H1 (cell line): ENCODE measurements at places on chromosomes 7 and 10. TPM values are rescaled to one million over a fixed set of nuclear protein-coding genes. Genes with fewer than 3 reads are reported as not detected.

The SEMA3A gene
- 42.3 and 45.9 TPM in 2 replicates for total RNA-seq

The PARP12 gene
- total RNA-seq: 9.0 and 10.6 TPM in 2 replicates

The GRM8 gene
- 2.8 and 3.7 TPM in 2 replicates for total RNA-seq

The MYPN gene
- not detected in 2 replicates for total RNA-seq

The GATAD1 gene
- total RNA-seq: 31.6 and 34.7 TPM in 2 replicates

The FOXP2 gene
- total RNA-seq: 0.10 and 0.43 TPM in 2 replicates

The SSC4D gene
- 10.8 and 11.8 TPM in 2 replicates for total RNA-seq

DNA sequence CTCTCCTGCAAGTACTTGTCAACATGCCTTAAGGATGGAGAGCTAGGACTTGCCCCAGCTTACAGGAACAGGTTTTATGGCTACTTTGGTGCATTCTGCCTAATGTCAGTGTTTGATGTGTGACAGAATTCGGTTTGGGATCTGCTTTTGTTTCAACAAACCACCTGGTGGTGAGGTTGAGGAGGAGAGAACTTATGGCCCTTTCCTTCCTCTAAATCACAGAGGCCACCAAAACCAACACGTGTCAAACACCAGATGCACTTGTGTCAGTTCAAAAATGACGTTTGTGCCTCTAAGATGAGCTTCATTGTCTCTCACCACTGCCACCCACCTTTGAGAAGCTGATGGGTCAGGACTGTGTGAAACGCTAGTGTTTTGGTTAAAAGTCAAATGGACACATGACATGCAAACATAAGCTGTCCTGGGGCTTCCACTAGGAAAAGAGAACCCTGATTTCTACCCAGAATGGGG, 83.9 kb downstream of the OSBPL3 start:
- H3K36me3 ChIP-seq: no peaks in the 10 kb centered on the region
- no peaks in the 10 kb centered on the region for H3K27me3 ChIP-seq
- no peak for DNase-seq

DNA sequence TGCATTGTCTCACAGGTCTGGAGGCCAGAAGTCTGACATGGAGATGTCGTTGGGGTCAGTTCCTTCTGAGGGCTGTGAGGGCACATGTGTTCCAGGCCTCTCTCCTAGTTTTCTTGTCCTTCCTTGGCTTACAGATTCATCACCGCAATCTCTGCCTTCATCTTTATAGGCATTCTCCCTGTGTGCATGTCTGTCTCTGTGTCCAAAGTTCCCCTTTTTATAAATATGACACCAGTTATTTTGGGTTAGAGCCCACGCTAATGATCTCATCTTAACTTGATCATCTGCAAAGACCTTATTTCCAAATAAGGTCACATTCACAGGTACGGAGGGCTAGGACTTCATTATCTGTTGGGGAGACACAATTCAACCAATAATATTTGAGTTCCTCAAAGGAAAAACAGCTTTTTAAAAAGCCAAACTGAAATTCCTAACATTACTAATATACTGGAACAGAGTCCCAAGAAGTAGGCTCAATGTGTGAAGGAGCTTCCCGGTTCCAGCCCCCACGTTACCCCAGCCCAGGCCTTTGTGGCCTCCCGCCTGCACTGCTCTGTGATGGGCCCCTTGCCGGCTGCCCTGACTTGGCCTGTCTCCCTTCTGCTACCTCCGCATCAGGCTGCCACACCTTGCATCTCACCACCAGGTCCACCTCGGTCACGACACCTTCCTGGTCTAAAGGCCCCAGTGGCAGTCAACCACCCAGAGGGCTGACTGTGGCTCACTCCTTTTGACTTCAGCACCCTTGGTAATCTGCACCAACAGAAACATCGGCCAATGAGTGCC, 142.7 kb downstream of the KCNMA1 start:
- H3K4me3 ChIP-seq: no peak overlapping the region
- H3K27ac ChIP-seq: no peak overlapping the region
- peaks cover 4% of the 10 kb centered on the region for H3K4me1 ChIP-seq
- H3K27me3 ChIP-seq: no peaks in the 10 kb centered on the region
- no peak for DNase-seq
- H3K36me3 ChIP-seq: no peaks in the 10 kb centered on the region

DNA sequence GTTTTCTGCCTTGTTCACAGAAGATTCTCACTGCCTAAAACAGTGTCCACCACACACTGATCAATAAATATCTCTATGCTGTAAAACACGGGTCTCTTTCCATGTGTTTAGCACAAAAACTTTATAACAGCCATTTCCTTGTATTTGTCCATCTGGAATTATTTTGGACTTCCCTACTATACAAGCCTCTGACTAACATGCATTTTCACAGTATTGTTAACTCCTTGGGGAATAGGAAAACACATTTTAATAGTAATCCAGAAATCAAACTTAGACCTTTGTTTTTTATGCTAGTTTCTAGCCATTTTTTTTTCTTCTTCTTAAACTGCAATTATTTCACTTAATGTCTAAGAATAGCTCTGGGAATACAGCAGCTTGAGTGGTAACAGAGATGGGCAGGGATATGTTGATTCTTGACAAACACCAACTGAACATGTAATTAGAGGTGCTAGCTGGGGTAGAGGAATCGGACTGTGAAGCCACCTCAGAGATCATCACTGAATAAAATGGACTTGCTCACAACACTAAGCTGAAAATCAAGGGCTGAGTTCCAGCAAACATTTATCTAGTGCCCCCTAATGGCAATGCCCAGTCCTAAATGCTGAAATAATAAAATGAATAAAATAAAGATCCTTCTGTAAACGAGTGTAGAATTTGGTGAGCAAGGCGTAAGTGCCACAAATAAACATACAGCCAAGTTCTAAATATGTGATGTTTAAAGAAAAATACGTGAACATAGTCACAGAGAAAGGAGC, 593.1 kb downstream of the SORCS1 start:
- H3K36me3 ChIP-seq: no peaks in the 10 kb centered on the region
- no peaks in the 10 kb centered on the region for H3K4me1 ChIP-seq
- no peaks in the 10 kb centered on the region for H3K27me3 ChIP-seq
- no peak for DNase-seq
- H3K4me3 ChIP-seq: no peak overlapping the region

- H3K4me1 ChIP-seq: no peaks in the 10 kb centered on the region
- H3K27me3 ChIP-seq: no peaks in the 10 kb centered on the region
- H3K36me3 ChIP-seq: no peaks in the 10 kb centered on the region
- no peak overlapping the region for H3K4me3 ChIP-seq
- no peak for DNase-seq
- no peak overlapping the region for H3K27ac ChIP-seq
Measured at GRCh38 chr7:99772565-99772964, 11.4 kb downstream of the CYP3A4 start.

GRCh38 chr7:50684011-50684712, 98.5 kb downstream of the GRB10 start:
- H3K27ac ChIP-seq: no peak overlapping the region
- DNase-seq: no peak
- no peaks in the 10 kb centered on the region for H3K27me3 ChIP-seq
- no peaks in the 10 kb centered on the region for H3K4me1 ChIP-seq
- no peak overlapping the region for H3K4me3 ChIP-seq

DNA sequence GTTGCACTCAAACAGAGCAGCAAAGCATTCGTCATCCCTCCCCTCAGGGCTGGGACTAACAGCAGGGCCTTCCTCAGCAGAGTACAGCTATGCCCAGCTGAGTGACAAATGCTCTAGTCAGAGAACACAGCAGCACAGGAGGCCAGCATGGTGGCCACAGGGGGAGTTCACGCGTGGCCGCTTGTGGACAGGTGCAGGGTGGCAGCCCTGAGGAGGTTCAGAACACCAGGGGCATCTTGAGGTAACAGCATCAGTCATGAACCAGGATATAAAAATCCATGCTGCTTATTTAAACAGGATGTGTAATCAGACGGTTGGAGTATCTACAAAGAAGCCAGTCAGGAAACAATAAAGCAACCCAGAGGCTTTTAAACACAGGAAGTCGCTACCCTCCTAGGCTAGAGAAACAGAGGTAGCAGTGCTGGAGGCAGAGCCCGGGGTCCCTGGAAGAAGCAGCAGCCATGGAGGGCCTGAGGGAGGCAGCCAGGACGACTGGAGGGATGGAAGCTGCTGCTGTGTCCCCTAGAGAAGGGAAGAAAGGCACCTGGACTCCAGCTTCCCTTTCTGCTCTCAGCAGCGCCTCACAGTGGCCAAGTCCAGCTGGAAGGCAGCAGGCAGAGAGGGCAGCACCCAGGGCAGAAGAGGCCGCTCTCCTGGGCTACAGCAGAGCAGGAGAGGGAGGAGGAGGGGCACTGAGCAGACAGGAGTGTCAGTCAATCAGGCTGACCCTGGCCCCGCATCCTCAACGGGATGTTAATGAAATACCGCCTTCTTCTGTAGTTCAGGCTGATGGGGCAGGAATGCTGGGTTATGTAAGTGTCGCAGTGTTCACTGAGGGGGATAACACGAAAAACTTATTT, 70.8 kb upstream of the UCN3 start:
- no peak overlapping the region for H3K27ac ChIP-seq
- H3K36me3 ChIP-seq: no peaks in the 10 kb centered on the region
- H3K4me1 ChIP-seq: no peaks in the 10 kb centered on the region
- DNase-seq: peak; percentile 85
- H3K27me3 ChIP-seq: no peaks in the 10 kb centered on the region

DNA sequence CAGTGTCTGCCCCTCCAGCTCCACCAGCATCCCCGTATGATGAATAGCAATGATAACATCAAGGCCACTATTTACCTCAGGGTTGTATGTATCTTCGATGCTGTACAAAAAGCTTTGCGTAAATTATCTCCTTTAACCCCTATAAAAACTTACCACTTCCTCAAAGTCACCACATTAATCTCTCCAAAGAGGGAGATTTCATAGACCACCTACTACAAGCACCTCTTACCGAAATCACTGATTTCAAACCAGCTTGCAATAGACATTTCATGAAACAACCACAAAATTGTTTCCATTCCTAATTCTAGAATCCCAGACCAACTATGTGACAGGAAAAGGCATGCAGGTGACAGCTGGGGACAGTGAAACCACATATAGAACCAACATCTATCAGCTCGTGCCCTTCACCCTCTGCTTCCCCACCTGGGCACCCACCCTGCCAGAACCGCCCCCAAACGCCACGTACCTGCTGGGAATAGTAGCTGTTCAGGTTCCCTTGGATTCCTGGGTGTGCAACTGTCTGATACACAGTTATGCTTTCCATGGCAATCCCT, 20.1 kb upstream of the MMP21 start:
- DNase-seq: no peak
- H3K4me1 ChIP-seq: no peaks in the 10 kb centered on the region
- no peaks in the 10 kb centered on the region for H3K27me3 ChIP-seq
- H3K27ac ChIP-seq: no peak overlapping the region
- H3K36me3 ChIP-seq: peaks cover 12% of the 10 kb centered on the region

- no peaks in the 10 kb centered on the region for H3K36me3 ChIP-seq
- DNase-seq: no peak
- no peaks in the 10 kb centered on the region for H3K27me3 ChIP-seq
Measured at GRCh38 chr10:125062914-125063230, 97.5 kb downstream of the CTBP2 start.

- no peaks in the 10 kb centered on the region for H3K27me3 ChIP-seq
- DNase-seq: no peak
- no peaks in the 10 kb centered on the region; the same call in 1 of the 2 replicates for H3K4me1 ChIP-seq
- H3K4me3 ChIP-seq: no peak overlapping the region
- H3K36me3 ChIP-seq: no peaks in the 10 kb centered on the region
Measured at GRCh38 chr10:29921071-29921446, 138.3 kb downstream of the JCAD start.

DNA sequence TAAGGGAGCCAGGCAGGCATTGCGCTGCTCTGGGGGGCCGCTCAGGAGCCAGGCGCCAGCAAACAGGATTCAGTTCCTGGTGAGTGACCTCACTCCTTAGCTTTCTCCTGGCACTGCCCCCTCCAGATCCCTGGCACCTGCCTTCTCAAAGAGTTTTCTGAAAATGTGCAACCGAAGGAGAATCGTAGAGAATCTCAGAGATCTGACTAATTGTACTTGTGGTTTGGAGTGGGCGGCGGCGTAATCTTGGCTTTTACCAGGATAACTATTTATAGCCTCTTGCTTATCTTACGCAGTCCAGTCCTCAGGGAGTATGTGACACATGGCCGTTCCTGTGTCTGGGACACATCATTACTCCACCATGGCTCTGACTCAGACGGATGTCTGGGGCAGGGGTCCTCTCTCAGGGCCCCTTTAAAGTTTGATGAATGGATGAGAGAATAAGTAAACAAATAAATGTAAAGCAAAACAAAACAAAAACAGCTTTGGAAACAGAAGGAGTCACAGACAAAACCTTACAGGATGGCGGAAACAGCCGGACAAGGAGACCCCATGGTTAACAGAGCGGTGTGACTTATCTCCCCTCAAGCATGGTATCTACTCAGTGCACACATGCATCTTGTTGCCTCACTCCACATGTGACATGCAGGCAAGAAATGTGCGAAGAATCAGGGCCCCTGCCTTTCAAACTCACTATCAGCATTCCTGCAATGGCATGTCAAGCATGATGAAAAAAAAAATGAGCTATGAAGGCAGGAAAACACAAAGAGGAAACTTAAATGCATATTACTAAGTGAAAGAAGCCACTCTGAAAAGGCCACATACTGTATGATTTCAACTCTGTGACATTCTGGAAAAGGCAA, 99.7 kb downstream of the TNS3 start:
- no peak for DNase-seq
- H3K4me3 ChIP-seq: no peak overlapping the region
- H3K36me3 ChIP-seq: no peaks in the 10 kb centered on the region
- H3K27me3 ChIP-seq: peaks cover 53% of the 10 kb centered on the region
- no peak overlapping the region for H3K27ac ChIP-seq

DNA sequence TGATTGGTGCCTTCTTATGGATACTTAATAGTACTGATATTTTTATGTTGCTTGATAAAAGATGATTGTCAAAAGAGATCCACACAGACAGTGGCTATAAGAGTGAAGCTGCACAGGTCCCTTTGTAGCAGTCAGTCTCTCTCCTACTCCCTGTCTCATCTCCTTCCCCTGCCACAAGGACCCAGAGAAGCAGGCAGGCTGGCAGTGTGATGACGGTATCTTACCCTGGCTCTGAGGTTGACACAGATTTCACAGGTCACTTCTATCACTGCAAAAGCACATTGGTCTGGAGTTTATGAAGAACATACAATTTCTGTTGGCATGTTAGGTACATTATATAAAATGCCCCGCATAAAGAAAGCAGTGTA, 64.4 kb upstream of the AHR start:
- no peaks in the 10 kb centered on the region for H3K4me1 ChIP-seq
- no peaks in the 10 kb centered on the region for H3K27me3 ChIP-seq
- no peak overlapping the region for H3K27ac ChIP-seq
- DNase-seq: no peak
- no peak overlapping the region for H3K4me3 ChIP-seq

GRCh38 chr10:14784459-14785055, 9.9 kb upstream of the FAM107B start:
- no peaks in the 10 kb centered on the region for H3K27me3 ChIP-seq
- no peak overlapping the region for H3K27ac ChIP-seq
- H3K4me3 ChIP-seq: no peak overlapping the region
- H3K4me1 ChIP-seq: no peaks in the 10 kb centered on the region
- no peaks in the 10 kb centered on the region for H3K36me3 ChIP-seq

DNA sequence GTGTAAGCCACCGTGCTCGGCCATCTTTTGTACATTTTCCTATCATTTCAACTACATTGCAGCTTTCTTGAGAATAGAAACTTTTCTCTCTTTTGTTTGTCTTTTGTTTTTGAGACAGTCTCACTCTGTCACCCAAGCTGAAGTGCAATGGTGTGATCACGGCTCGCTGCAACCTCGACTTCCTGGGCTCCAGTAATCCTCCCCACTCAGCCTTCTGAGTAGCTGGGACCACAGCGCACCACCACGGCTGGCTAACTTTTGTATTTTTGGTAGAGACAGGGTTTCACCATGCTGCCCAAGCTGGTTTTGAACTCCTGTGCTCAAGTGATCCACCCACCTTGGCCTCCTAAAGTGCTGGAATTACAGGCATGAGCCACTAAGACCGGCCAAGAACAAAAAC, 31.3 kb upstream of the DAGLB start:
- H3K27me3 ChIP-seq: no peaks in the 10 kb centered on the region
- no peak overlapping the region for H3K27ac ChIP-seq
- H3K36me3 ChIP-seq: no peaks in the 10 kb centered on the region
- H3K4me1 ChIP-seq: no peaks in the 10 kb centered on the region
- no peak for DNase-seq
